Psoas muscle (tissue), 8 donors: ENCODE measurements at places on chromosomes 3 and 15.
A peak's percentile ranks its signal among the peaks of the same experiment; 100 is the strongest.

DNA sequence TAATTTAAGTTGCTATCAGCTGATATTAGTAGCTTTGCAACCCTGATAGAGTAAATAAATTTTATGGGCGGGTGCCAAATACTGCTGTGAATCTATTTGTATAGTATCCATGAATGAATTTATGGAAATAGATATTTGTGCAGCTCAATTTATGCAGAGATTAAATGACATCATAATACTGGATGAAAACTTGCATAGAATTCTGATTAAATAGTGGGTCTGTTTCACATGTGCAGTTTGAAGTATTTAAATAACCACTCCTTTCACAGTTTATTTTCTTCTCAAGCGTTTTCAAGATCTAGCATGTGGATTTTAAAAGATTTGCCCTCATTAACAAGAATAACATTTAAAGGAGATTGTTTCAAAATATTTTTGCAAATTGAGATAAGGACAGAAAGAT, 70.0 kb downstream of the ECT2 start:
- no peak for DNase-seq

- no peak for DNase-seq
These were observed 876 bp downstream of the PLSCR1 start for GRCh38 chr3:146543461-146544001.

DNA sequence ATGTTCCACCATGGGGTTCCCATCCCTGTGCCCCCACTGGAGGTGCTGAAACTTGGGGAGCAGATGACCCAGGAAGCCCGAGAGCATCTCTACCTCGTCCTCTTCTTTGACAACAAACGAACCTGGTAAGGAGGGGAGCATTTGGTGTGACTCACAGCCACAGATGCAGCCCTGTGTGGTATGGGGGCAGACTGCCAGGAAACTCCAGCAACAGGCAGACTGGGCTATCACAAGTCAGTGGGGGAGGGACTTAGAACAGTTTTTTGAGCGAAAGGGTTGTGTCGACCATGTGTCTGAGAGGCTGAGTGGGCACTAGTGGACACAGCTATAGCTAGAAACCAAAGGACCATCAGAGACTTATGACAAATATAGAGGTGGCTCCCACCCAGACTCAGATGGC, 3.4 kb upstream of the OGG1 start:
- DNase-seq, result no peak

DNA sequence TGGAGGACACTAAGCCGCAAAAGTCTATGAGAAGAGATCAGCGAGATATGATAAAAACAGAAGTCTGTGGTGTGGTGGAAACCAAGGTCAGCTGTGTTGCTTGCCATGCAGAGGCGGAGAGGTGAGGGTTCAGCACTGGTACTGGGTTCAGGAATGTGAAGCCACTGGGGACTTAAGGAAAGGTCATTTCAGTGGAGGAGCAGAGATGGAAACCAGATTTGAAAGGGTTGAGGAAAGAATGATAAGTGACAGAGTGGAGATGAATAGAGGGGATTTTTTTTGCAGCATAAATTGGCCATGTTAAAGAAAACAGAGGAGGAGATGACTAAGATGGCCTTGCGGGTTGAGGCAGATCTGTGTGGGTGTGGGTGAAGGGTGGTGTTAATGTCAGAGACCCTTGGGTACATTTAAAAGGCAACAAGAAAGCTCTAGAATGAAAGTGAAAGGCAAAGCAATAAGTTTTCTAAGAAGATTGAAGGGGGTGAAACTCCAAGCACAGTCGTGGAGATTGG, 265.5 kb downstream of the ADAMTSL3 start:
- no peak for DNase-seq

GRCh38 chr15:76189106-76189505, 122.2 kb downstream of the ETFA start:
- no peak for DNase-seq

- no peak for DNase-seq
These were observed 32.9 kb upstream of the MTMR10 start for GRCh38 chr15:31024330-31024729.

DNA sequence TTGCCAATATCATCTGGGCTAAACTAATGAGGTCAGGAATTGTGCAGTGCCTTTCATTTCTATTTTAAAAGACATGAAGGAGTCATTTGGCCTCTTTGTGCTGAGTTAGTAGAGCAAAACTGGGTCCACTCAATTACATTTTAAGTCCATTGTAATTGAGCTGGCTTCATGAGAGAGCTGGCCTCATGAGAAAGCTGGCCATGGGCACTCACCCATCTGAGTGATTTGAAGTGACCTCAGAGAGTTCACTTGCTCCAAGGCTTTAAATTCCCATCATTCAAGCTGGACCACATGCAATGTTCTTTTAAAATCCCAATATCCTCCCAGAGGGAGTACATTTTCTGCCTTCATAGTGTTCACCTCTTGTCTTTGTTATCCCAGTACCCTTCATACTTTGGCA, 335.9 kb upstream of the WNT5A start:
- DNase-seq, result no peak

DNA sequence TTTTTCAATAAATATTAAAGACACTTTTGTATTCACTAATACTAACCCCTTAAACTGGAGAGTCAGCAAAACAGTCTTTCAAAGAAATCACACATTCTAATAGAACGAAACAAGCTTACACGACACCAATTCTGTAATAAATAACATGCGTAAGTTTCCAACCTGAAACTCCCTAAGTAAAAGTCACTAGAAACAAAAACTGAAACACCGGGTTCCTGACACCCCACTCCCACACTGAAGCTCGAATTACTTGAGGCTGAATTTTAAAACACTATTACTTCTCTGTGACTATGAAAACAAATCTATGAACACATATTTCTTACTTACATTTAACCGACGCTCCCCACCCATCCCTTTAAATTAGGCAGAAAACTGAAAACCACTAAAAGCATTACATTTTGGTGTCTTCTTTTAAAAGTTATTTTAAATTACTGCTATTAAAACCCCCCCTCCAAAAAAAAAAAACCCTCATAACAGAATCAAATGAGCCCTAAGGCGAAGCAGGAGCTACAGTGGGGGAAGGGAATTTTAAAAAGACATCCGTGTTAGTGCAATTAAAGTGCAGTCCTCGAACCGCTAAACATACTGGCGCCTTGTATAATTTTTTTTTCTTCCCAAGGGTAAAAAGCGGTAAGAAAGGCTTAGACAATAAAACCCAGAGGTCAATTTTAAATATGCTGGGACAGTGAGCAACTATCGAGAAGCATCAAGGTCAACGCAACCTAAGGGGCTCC, 878 bp downstream of the SPPL2A start:
- DNase-seq, result no peak

GRCh38 chr3:73314151-73314951, 252.9 kb downstream of the EBLN2 start:
- DNase-seq, result no peak

- DNase-seq, result no peak
These were observed 444.0 kb downstream of the MFSD1 start for GRCh38 chr3:159245871-159246270.

DNA sequence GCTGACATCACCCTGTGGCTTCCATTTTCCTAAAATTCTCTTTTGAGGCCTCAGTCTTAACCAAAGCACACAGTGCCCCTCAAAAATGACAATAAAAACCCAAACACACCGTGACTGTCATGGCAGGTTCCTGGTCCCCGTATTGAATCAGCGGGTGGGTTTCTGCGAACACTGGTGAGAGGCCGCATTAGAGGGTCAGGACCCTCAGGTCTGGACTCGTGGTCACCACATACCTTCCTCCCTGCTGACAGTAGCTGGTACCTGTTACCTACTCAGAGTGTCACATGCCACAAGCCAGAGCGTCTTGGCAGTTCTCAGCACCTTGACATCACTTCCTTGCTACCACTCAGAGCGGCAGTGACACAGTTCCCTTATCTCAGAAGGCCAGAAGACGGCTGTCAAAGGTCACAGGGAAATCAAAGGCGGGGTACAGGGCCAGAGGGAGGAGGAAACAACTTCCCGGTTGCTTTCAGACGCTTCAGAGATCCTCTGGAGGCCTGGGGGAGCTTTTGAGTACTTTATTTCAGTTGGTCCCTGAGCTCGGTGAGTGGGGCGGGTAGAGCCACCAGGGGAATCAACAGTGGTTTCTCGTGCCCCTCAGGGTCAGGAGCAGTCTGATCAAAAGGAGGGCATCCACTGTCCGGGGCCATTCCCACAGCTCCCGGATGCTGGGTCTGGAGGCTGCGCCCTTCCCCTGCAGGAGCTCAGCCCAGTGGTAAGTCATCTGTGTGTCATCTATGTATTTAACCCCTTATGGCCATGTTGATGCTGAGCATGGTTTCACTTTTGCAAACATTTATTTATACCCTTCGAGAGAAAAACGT, at the start of the genes CCR5AS and CCRL2:
Gene CCR5AS (minus strand): TSS at position 279 of the 824 bp plus-strand sequence.
Gene CCRL2 (plus strand): TSS at position 472 of the 824 bp plus-strand sequence. CDS start 821 bp downstream, outside the sequence.
- DNase-seq, result peak; percentile 68

- no peak for DNase-seq
These were observed 31.1 kb downstream of the ACKR4 start for GRCh38 chr3:132628157-132628556.

DNA sequence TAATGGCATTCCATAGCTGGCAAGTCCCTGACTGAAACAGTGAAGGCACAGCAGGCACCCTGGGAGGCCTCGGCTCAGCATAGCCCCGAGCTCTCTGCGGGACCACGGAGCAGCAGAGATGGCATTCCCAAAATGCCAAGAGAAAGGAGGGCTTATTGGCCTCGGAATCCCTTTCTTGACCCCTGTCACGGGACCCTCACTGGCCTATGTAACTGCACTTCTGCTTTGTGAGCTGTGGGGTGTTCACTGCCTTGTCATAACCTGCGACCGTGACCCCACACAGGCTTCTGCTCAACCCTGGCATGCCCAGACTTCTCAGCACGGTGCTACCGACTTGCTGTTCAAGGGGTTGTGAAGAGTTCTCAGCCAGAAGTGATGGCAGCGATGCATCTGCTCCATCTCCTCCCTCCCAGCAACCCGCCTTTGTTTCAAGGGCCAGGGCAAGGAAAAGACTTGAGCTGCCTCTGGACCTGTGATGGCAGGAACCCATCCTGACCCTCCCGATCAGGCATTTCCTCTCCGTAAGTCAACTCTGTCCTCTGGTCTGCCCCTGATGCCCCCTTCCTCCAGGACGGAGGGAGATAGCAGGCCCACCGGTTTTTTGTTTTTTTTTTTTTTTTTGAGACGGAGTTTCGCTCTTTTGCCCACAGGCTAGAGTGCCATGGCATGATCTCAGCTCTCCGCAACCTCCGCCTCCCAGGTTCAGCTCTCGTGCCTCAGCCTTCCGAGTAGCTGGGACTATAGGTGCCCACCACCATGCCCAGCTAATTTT, 30.5 kb downstream of the EHD4 start:
- no peak for DNase-seq

GRCh38 chr3:20352546-20353179, 166.7 kb upstream of the SGO1 start:
- DNase-seq, result no peak

- DNase-seq, result peak; percentile 81
These were observed at the start of gene MYO1E for GRCh38 chr15:59372352-59373211. MYO1E (minus strand) TSS chr15:59372871; CDS start chr15:59372500, 371 bp downstream.

DNA sequence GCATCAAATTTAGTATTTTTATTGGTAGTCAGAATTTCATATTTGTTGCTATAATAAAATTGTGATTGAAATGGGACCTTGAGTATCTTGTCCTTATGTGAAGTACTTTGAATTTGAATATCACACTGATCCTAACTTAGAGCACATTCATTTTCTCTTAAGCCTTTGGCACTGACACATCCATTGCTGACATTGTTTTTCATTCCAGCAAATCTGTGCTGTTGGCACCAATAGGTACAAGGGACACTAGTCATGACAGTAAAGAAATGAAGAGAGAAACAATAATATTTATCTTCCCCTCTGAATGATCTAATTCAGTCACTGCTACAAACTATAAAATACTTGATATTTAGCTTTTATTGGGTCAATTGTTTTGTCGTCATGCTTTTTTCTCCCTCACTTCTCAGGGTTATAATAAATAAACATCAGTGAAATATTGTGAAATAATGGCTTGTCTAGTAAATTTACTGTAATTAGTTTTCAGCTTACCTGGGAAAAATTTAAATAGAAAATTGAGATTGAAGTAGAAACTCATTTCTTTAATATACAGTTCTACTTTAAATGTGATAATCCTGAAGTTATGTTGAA, 166.8 kb upstream of the MLF1 start:
- DNase-seq, result no peak

DNA sequence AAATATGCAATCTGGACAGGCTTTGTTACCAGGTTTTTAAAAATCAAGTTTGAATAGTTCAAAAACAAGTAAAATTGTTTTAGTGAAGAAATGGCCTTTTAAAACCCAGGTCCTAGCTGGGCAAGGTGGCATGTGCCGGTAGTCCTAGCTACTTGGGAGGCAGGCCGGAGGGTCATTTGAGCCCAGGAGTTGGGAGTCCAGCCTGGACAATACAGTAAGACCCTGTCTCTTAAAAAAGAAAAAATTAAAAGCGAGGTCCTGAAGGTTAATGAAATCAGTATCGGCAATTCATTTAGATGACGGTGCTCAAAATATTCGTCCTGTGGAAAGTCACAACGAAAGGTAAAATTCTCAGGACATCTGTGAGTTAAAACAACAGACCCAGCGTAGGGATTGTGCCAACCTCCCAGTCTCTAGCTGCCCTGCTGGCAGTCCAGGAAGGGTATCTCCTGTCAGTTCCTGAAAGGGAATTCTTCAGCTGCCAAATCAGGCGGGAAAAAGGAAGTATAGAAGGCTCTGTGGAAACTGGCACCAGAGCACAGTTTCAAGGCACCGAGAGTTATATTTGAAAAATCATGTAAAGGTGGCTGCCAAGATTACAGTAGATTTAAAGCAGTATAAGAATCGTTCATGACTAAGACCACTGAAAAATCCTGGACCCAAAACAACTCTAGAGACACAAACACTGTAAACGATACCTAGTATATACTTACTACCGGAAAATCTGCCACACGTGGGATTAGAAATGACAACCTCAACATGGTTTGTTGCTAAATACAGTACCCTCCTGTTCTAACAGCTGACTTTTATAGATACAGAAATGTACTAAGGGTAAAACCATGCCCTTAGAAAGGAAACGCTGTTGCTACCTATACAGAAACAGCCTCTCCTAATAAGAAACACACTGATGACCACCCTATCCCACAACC, 1.2 kb upstream of the ABHD17C start:
- DNase-seq, result no peak

- DNase-seq, result no peak
These were observed 2.8 kb downstream of the CHD2 start for GRCh38 chr15:92902737-92903593.

GRCh38 chr15:60320365-60320764, 77.4 kb downstream of the ANXA2 start:
- DNase-seq, result no peak

DNA sequence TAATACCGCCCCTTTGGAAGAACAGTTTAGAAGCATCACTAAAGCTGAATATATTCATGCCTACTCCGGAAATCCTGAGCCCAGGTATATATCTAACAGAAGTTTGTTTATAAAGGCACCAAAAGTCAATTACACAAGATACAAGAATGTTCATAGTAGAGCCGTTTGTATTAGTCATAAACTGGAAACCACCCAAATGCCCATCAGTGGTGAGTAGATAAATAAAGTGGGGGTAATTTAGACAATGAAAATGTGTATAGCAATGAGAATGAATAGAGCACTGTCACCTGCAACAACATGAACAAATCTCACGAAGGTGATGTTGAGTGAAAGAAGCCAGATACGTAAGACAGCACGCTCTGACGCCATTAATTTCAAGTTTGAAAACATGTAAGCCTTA, 68.3 kb upstream of the GLCE start:
- DNase-seq, result no peak

- no peak for DNase-seq
These were observed 161.6 kb upstream of the FRMD4B start for GRCh38 chr3:69547461-69547880.
